CD4-positive, alpha-beta T cell treated with Interleukin-10 for 1 hour (primary cell): ENCODE measurements at places on chromosomes 4 and X.

DNA sequence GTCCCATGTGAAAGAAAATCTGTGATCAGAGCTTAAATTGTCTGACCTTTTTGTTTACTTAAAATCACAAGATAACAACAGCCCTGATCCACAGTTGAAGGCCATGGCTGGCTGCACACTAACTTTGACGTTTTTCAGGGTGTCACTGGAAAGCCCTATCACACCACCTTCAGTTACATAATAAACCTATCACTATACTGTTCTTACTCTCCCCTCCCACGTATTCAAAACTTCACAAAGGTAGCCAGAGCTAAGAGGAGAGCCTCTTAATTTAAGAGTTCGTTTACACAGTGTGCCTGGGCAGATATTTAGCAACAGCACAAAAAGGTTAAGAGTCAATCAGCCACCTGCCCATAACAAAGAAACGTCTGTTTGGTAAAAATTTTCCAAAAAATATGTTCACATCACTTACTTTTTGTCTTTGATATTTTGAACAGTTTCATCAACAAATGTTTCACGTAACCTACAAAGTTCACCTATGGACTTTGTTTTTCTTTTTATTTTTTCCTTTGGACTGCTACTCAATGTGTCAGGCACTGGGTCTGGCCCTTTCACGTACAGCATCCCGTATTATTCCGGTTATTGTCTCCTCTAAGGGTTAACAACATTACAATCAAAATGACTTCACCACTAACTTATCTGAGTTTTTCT is 25.0 kb downstream of the RFC1 start:
- no peak for DNase-seq

DNA sequence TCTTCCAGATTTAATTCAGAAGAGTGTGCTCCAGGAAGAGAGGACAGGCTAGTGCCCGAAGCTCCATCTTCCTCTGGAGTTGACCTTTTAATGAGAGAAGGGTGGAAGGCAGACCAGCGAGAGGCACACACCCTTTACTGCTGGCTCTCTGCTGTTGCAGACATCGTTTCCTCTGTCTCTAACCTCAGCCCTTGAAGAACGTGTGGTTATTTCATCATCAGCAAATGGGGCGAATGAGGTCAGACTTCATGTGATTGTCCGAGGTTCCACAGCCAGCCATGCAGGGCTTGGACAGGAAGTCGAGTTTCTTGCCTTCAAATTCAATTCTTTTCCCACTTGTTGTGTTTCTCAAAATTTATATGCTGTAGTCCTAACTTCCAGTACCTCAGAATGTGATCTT is 155.2 kb upstream of the MSX1 start:
- no peak for DNase-seq

DNA sequence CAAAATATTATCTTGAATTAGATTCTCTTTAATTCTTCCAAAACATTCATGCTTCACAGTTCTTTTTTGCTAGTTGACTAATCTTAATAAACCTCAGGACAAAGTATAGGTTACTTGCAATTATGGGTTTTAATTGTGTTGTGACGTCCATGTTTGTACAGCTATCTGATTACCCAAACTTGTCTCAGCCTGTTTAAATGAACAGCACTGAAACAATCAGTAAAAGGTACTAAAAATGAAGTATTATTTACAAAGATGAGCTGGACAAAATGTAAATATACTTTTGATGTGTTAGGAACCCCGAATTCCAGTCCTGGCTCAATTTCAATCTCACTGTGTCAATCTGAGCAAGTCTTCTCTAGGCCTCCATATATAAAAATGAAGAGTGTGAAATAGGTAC is 57.4 kb upstream of the SLC6A14 start:
- no peak for DNase-seq

DNA sequence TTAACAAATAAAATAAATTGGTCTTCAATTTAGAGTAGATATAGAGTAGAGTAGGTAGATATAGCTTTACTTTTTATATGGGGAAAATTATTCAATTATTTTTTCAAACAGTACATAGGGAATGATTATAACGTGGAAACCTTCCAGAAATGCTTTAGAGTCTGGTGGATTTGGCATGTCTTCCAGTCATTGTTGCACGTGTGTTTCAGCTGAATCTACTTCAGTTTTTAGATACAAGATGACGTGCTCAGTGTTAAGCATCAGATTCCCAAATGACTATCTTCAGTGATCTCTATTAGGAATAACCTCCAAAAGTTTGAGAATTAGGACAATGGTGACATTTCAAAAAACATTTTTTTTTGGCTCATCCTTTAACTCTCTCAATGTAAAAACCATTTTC is 616.9 kb downstream of the ANKRD50 start:
- DNase-seq = no peak

- no peak for DNase-seq
These were observed 52.4 kb downstream of the SEPTIN11 start for GRCh38 chr4:77001907-77002306.

GRCh38 chr4:66376396-66376795 is 706.1 kb upstream of the EPHA5 start:
- DNase-seq = no peak

- no peak for DNase-seq
These were observed 100.2 kb upstream of the OTUD4 start for GRCh38 chr4:145280541-145280940.

- peak; percentile 62 for DNase-seq
These were observed 216.9 kb downstream of the PTTG2 start for GRCh38 chr4:38177035-38177546.

DNA sequence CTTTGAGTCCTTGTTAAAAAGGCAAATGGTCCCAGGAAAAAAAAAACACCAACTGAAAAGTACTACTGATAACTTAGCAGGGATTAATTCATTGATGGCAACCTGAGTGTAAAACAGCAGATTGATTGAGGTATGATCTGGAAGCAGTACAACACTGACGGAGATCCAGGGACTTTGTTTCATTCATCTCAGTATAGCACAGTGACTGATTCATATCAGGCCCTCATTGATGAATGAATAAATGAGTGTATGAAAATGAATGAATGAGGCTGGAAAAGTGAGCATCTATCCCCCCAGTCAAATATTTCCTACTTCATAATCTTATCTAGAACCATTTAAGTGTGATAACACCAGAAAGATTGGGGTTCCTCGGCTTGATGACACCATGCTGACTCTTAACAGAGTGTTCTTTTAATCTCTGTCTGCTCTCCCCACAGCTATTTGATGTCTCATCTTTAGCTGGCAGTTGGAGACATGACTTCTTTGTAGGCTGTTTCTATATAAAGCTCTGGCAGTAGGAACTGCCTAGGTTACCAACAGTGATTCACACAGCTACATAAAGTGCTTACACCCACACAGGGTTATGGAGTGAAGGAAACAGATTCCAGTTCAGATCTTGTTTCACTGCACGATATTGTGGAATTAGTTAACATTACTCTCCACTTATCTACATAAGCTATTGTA is 18.6 kb upstream of the RNF128 start:
- no peak for DNase-seq

DNA sequence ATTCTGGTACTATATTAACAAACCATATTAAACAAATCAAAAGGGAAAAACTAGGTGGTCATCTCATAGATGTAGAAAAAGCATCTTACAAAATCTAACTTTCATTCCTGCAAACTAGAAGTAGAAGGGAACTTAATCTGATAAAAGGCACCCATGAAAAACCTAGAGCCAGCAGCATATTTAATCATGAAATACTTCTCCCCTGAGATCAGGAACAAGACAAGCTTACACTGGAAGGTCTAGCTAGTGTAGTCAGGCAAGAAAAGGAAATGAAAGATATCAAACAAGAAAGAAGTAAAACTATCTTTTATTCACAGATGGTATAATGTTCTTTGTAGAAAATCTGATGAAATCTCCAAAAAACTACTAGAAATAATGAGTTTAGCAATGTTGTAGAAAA is 41.2 kb downstream of the ATP10D start:
- no peak for DNase-seq

GRCh38 chrX:18789916-18790315 is 82.5 kb downstream of the PPEF1 start:
- DNase-seq = no peak

GRCh38 chr4:156790866-156791265 is 180.7 kb downstream of the PDGFC start:
- DNase-seq = no peak

DNA sequence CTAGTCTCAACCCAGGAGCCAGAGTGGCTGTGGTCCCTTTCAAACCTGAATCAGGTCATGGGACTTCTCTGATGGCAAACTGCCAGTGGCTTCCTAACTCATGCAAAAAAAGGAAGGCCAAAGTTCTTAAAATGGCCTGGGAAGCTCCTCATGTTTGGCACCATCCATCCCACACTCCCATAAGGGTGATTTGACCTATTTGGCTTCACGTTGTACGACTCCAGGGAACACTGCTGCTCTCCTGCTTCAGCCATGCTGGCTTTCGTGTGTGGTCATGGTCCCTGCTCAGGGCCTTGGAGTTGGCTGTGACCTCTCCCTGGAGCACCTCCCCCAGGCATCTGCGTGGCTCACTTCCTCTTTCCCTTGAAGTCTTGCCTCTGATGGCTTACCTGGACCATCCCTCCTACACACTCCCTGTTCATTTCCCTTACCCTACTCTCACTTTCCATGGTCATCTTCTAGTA is 12.8 kb upstream of the TMSB4X start:
- DNase-seq = no peak

GRCh38 chrX:8604131-8604530 is 127.8 kb downstream of the ANOS1 start:
- DNase-seq = no peak

- DNase-seq = no peak
These were observed 39.9 kb downstream of the PDS5A start for GRCh38 chr4:39937683-39938268.

GRCh38 chr4:146265950-146266490 is 51.7 kb downstream of the REELD1 start:
- no peak for DNase-seq

- DNase-seq = no peak
These were observed 108.8 kb downstream of the CPZ start for GRCh38 chr4:8701126-8702019.

DNA sequence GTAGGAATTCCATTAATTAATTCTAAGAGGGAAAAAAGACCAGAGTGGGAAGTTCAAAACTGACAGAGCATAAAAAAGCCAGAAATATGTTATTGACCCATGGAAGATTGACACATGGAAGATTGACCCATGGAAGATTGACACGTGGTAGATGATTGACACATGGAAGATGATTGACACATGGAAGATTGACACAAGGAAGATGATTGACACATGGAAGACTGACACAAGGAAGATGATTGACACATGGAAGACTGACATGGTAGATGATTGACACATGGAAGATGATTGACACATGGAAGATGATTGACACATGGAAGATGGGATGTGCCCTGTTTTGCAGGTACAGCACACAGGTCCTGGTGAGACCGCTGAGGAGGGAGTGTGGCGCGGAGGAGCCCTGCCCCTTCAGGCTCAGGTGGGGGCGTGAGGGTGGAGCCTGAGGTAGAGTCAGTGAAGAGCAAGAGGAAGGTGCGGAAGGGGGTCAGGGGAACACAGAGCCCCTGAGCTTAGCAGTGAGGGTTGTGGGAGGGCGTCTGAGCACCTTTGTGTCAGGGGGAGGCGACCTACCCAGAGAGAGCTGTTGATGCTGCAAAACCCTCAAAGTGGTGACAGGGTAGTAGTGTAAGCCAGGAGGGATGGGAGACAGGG is 15.8 kb upstream of the PDE6B start:
- no peak for DNase-seq

GRCh38 chr4:37568489-37568888 is 117.7 kb downstream of the RELL1 start:
- no peak for DNase-seq

DNA sequence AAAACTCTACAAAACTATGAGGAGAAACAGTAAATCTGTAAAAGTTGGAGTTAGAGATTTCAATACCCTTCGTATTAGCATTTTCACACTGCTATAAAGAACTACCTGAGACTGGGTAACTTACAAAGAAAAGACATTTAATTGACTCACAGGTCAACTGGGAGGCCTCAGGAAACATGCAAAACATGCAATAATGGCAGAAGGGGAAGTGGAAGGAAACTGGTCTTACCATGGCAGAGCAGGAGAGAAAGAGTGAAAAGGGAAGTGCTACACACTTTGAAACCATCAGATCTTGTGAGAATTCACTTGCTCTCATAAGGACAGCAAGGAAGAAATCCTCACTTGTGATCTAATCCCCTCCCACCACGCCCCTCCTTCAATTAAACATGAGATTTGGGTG is 949.9 kb downstream of the TECRL start:
- DNase-seq = no peak

GRCh38 chr4:138577145-138577544 is 335.0 kb upstream of the SLC7A11 start:
- no peak for DNase-seq

DNA sequence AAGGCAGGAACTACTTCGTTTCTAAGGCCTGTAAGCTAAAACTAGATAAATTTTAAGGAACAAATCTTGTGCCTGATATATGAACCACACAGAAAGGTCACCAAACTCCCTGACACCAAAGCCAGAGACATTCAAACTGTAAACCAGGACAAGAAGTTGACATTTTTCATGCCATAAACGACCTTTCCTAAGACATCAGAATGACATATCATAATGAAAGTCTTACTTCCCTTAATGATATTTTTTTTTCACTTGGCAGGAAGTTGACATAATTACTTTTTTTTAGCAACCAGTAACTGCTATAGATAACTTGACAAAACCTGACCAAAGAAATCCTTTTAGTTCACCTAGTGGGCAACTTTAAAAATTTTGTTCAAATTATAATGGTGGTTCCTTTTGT is 231.5 kb upstream of the AGTR2 start:
- DNase-seq = no peak

DNA sequence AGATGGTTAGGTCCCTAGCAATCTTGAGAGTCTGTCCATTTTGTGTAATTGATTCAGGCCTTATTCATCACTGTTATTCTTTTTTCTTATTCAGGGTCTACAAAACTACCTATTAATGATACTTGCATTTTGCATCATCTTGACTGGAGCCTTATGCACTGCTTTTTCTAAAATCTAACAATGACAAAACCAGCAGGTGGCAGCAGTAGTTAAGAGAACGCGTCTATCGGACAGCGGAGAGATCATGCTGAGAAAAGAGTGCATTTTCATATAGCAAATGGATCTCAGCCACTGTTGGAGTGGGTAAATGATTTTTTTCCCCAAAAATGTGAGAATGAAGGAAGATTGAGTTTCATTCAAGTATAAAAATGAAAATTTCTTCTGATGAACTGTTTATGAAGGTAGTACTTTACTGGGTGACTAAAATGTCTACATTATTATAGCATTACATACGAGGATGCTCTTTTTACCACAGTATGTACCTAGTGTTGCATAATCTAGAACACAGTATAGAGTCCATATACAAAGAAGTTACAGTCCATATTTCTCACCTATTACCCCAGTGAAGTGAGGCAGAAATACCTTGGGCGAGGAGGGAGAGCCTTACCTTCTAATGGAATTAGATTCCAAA is 43.2 kb downstream of the TMEM144 start:
- DNase-seq = peak; percentile 45

GRCh38 chr4:107742791-107743190 is 22.8 kb upstream of the PAPSS1 start:
- DNase-seq = no peak

DNA sequence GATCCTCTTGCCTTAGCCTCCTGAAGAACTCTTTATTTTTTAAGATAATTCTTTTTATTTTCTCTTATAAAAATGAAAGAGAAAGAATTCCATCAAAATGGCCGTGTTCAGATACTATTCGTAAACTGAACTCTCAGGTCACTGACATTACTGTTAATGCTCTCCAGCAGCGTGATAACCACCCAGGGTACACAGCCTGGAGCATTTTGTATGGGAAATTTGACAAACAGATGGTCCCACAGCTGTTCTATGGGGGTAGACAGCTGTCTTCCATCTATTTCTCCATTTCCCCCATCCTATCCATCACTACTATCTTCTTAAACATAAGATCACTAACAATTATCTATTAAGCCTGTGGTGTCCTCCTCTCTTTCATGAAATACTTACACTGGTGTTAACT is 47.8 kb downstream of the SYNPO2 start:
- DNase-seq = no peak
